Cardiac muscle cell (in vitro differentiated cells and primary cell): ENCODE measurements at places on chromosomes 16 and 17. TPM values are rescaled to one million over a fixed set of nuclear protein-coding genes. Genes with fewer than 3 reads are reported as not detected.

- H3K4me1 ChIP-seq = peaks cover 7% of the 10 kb centered on the region
- H3K4me3 ChIP-seq = no peak overlapping the region
- peak; percentile 72 for DNase-seq
- H3K27ac ChIP-seq = no peak overlapping the region
- no peaks in the 10 kb centered on the region for H3K36me3 ChIP-seq
Observed at GRCh38 chr17:36849871-36850348, 87.4 kb upstream of the LHX1 start.

DNA sequence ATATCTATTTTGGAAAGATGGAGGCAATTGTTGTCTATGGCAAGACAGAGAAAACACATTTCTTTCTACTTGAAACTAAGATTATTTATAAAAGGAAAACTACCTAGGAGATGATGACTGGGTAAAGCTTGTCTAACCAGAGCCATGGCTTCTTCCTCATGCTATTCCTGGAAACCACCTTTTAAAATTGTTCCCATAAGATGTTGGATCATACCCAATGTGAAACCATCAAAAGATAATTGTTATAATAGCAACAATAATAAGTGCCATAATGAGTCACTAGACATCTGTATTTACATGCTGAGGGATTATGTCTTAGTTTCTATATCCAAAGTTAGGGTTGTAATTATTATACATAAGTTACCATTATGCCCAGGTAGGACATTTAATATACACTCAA, 428.4 kb downstream of the KCNJ2 start:
- no peak for DNase-seq
- no peaks in the 10 kb centered on the region for H3K36me3 ChIP-seq
- no peaks in the 10 kb centered on the region for H3K27me3 ChIP-seq
- no peak overlapping the region for H3K4me3 ChIP-seq
- H3K27ac ChIP-seq = no peak overlapping the region
- no peaks in the 10 kb centered on the region for H3K4me1 ChIP-seq

- DNase-seq = no peak
- H3K4me1 ChIP-seq = peaks cover 2% of the 10 kb centered on the region
- no peaks in the 10 kb centered on the region for H3K27me3 ChIP-seq
- H3K36me3 ChIP-seq = no peaks in the 10 kb centered on the region
Observed at GRCh38 chr17:28033972-28034714, 8.3 kb upstream of the NLK start.

GRCh38 chr17:78923660-78924453, 1.3 kb downstream of the TIMP2 start:
- no peaks in the 10 kb centered on the region for H3K36me3 ChIP-seq
- no peak for DNase-seq
- H3K27ac ChIP-seq = no peak overlapping the region
- H3K4me3 ChIP-seq = peak overlapping the region; percentile 73
- no peaks in the 10 kb centered on the region for H3K27me3 ChIP-seq

DNA sequence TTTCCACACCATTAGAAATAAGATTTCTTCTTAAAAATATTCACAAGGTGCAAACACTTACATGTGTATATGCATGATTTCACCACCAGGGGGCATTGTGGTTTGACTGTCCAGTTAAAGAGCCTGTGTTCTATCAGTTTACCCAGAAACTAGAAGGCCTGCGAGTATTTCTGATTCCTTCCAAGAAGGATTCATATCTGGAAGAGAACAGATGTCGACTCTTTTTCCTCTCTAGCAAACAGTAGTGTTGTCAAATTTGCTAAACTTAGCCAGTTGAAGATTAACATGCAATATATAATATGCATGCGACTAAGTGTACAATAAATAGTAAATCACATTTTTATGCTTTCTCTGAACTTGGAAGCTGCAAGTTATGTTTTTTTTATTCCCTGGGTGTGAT, 404.1 kb downstream of the WWOX start:
- peak; percentile 82 for DNase-seq
- no peak overlapping the region for H3K4me3 ChIP-seq
- no peaks in the 10 kb centered on the region for H3K4me1 ChIP-seq
- H3K27ac ChIP-seq = no peak overlapping the region

DNA sequence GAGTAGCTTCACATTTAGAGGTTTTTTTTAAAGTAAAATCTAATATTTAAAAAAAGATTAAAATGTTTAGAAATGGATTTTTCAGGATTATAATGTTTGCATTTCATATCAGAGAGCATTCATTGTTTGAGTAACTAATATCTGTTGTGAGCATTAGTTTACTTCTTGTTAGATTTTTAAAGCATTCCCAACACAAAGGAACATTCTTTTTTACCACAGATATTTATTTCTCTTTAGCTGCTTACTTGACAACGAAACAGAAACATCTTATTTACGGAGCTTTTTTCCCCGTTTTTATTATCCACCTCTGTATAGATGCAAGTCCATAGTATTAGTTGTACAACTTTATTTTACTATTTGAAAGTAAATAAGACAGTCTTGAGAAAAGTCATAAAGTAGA, 53.0 kb downstream of the NFAT5 start:
- H3K4me1 ChIP-seq = peaks cover 17% of the 10 kb centered on the region
- H3K4me3 ChIP-seq = no peak overlapping the region
- no peaks in the 10 kb centered on the region for H3K27me3 ChIP-seq
- no peaks in the 10 kb centered on the region for H3K36me3 ChIP-seq

- no peaks in the 10 kb centered on the region for H3K27me3 ChIP-seq
- H3K36me3 ChIP-seq = no peaks in the 10 kb centered on the region
- no peak overlapping the region for H3K27ac ChIP-seq
- no peaks in the 10 kb centered on the region for H3K4me1 ChIP-seq
- no peak overlapping the region for H3K4me3 ChIP-seq
- no peak for DNase-seq
Observed at GRCh38 chr16:79008036-79008868, 592.3 kb downstream of the MAF start.

GRCh38 chr16:23031508-23032098, 117.6 kb downstream of the USP31 start:
- no peak overlapping the region for H3K27ac ChIP-seq
- DNase-seq = no peak
- H3K4me1 ChIP-seq = no peaks in the 10 kb centered on the region
- no peaks in the 10 kb centered on the region for H3K36me3 ChIP-seq
- no peak overlapping the region for H3K4me3 ChIP-seq
- no peaks in the 10 kb centered on the region for H3K27me3 ChIP-seq

GRCh38 chr17:76843703-76844484, 24.3 kb upstream of the MGAT5B start:
- no peak for DNase-seq
- no peak overlapping the region for H3K27ac ChIP-seq
- H3K27me3 ChIP-seq = peaks cover 32% of the 10 kb centered on the region
- peaks cover 12% of the 10 kb centered on the region for H3K4me1 ChIP-seq
- no peak overlapping the region for H3K4me3 ChIP-seq
- H3K36me3 ChIP-seq = no peaks in the 10 kb centered on the region

- peaks cover 41% of the 10 kb centered on the region for H3K4me1 ChIP-seq
- H3K27me3 ChIP-seq = no peaks in the 10 kb centered on the region
- peak overlapping the region; percentile 49 for H3K27ac ChIP-seq
Observed at GRCh38 chr17:14197586-14197985, 39.1 kb downstream of the CDRT15 start.

Gene TPSD1
- not detected in 2 replicates for total RNA-seq

Gene NAA38
- 107 and 130 TPM in 2 replicates for total RNA-seq

- H3K4me3 ChIP-seq = no peak overlapping the region
- no peaks in the 10 kb centered on the region for H3K27me3 ChIP-seq
- no peak for DNase-seq
- H3K4me1 ChIP-seq = peaks cover 7% of the 10 kb centered on the region
Observed at GRCh38 chr17:35889241-35889640, 9.1 kb upstream of the CCL5 start.

DNA sequence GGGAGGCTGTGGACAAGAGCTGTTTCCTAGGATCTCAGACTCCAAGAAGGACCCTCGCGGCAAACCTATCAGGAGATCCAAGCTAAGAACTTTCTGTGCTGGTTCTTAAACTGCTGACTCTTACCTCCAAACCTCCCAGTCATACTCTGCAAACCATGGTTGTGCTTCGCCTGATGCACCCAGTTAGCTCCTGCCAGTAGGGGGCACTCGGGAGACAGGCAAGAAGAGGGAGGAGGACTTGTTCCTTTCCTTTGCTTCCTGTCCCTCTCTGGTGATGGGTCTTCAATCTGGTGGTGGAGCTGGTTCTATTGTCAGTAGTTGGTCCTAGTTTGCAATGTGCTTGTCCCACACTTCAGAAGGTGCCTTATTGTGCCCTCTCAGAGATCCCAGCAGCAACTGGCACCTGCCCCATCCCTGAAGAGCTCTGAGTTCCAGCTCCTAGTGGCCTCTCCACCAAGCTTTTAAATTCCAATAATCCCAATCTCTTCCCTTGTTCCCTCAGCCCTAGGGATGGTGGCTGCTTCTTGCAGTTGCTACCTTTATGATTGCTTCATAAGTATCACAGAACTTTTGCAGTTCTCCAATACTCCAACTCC, 113.5 kb upstream of the RPL38 start:
- H3K27ac ChIP-seq = no peak overlapping the region
- no peak overlapping the region for H3K4me3 ChIP-seq
- peak; percentile 53 for DNase-seq

DNA sequence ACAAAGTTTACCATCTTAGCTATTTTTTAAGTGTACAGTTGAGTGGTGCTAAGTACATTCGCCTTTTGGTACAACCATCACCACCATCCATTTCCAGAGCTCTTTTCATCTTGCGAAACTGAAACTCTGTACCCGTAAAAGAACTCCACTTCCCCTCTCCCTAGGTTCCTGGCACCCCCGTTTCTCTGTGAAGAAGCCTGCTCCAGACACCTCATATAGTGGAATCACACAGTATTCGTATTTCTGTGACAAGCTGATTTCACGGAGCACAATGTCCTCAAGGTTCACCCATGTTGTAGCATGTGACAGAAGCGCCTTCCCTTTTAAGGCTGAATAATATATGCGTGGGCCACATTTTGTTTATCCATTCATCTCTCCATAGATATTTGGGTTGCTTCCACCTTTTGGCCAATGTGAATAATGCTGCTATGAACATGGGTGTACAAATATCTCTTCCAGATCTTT, 54.2 kb upstream of the MAP3K14 start:
- no peaks in the 10 kb centered on the region for H3K27me3 ChIP-seq
- no peak overlapping the region for H3K4me3 ChIP-seq
- peak overlapping the region; percentile 78 for H3K27ac ChIP-seq
- no peak for DNase-seq
- H3K4me1 ChIP-seq = peaks cover 8% of the 10 kb centered on the region

- no peaks in the 10 kb centered on the region for H3K27me3 ChIP-seq
- H3K27ac ChIP-seq = no peak overlapping the region
- no peaks in the 10 kb centered on the region for H3K4me1 ChIP-seq
Observed at GRCh38 chr17:30513346-30513745, 36.1 kb downstream of the GOSR1 start.

Gene NME3
- 72.2 and 106 TPM in 2 replicates for total RNA-seq

DNA sequence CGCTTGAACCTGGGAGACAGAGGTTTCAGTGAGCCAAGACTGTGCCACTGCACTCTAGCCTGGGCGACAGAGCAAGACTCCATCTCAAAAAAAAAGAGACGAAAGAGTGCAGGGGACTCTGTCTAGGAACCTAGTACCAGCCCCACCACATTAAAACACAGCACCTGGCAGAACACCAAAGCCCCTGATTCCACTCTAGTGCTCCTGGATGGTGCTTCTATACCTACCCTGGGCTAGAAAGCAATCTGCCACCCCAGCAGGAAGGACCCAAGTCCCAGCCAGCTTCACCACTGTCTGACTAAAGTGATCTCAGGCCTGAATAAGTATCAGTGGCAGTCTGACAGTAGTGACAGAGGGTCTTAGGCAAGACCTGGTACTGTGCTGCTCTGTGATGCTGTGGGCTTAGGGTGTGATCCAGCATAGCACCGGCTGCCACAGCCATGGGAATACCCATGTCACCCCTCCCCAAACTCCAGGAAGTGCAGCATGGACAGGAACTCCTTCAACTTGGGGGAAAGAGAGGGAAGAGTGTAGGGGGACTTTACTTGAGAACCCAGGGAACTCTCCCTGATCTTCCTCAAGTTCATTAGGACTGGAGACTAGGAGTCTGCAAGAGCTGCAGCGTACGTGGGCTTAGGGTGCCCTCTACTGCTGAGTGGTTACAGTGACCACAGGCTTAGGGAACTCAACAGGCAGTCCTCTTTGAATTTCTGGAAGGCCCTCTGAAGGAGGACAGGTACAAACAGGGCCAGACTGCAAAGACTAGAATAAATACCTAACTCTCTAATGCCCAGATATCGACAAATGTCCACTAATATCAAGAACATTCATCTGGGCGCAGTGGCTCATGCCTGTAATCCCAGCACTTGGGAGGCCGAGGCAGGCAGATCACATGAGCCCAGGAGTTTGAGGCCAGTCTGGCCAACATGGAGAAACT, 30.0 kb upstream of the RNF43 start:
- DNase-seq = peak; percentile 93
- no peaks in the 10 kb centered on the region for H3K27me3 ChIP-seq
- H3K4me1 ChIP-seq = no peaks in the 10 kb centered on the region
- H3K27ac ChIP-seq = no peak overlapping the region
- no peaks in the 10 kb centered on the region for H3K36me3 ChIP-seq

DNA sequence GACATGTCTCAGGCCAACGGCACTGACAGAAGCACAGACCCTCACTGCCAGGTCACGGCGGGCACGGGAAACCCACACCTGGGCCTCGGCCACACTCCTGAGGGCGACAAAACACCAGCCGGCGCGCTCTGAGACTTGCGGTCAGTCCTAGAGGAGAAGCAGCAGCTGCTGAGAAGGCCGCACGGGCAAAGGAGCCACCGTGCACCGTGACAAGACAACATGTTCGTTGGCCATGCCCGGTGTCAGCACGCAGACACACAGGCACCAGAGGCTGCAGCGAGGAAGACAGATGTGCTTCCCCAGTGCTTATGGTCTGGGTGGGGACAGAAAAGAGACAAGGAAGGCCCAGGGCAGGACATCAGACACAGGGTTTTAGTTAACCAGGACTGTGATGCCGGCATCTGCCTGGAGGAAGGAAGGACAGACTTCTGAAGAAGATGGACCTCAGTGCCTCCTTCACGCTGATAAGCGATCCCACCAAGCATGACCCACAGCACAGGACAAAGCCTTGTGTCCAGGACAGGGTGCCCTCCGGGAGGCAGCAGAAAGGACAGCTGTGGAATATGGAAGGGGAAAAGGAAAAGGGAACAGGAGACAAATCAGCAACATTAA, 84.0 kb downstream of the ANKRD11 start:
- H3K4me3 ChIP-seq = no peak overlapping the region
- DNase-seq = no peak
- peaks cover 40% of the 10 kb centered on the region for H3K4me1 ChIP-seq
- H3K36me3 ChIP-seq = no peaks in the 10 kb centered on the region
- H3K27me3 ChIP-seq = no peaks in the 10 kb centered on the region

DNA sequence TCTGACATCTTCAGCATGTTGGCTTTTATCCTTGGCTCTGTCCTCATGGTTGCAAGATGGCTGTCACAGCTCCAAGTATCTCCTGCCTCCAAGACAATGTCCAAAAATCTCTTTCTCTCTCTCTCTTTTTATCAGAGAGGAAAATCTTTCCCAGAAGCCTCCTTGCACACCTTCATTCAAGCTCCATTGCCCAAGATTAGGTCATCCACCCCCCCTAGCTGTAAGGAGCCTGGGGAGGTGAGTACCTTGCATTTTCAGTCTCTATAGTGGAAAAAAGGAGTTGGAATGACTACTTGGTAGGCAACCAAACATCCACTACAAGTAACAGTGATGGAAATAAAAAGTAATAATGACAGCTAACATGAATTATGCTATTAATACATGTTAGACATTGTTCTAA, 22.0 kb upstream of the NSMCE1 start:
- DNase-seq = no peak
- H3K4me1 ChIP-seq = no peaks in the 10 kb centered on the region
- no peaks in the 10 kb centered on the region for H3K36me3 ChIP-seq
- no peak overlapping the region for H3K4me3 ChIP-seq
- H3K27me3 ChIP-seq = no peaks in the 10 kb centered on the region
